ENCODE measurements at places on chromosomes 13 and 19. TPM values are rescaled to one million over a fixed set of nuclear protein-coding genes. Genes with fewer than 3 reads are reported as not detected.

GRCh38 chr19:55406826-55407549, 600 bp downstream of the UBE2S start:
- peaks cover 22% of the 10 kb centered on the region for H3K27me3 ChIP-seq
- peak; percentile 41 for DNase-seq
- H3K36me3 ChIP-seq, result peaks cover 12% of the 10 kb centered on the region
- peak overlapping the region; percentile 60 for H3K27ac ChIP-seq
- peak overlapping the region; percentile 88 for H3K4me3 ChIP-seq
- peaks cover 15% of the 10 kb centered on the region for H3K4me1 ChIP-seq

GRCh38 chr13:113490496-113491417, at the start of gene DCUN1D2:
Gene DCUN1D2, minus strand, starts transcription at chr13:113490711. Its CDS starts 42 bp downstream, at chr13:113490669.
- peaks cover 46% of the 10 kb centered on the region for H3K4me1 ChIP-seq
- H3K27me3 ChIP-seq, result peaks cover 16% of the 10 kb centered on the region
- peak; percentile 93 for DNase-seq
- peak within 1 kb of the TSS; percentile 100 for H3K27ac ChIP-seq
- H3K4me3 ChIP-seq, result peak within 1 kb of the TSS; percentile 100
- H3K36me3 ChIP-seq, result peaks cover 4% of the 10 kb centered on the region

RDH8 gene
- not detected for total RNA-seq

GRCh38 chr13:58706421-58706820, 1074.9 kb downstream of the PCDH17 start:
- DNase-seq, result no peak
- peaks cover 20% of the 10 kb centered on the region for H3K36me3 ChIP-seq
- H3K4me1 ChIP-seq, result peaks cover 4% of the 10 kb centered on the region
- H3K4me3 ChIP-seq, result no peak overlapping the region

TSHZ3 gene
- 7.4 TPM for total RNA-seq

DNA sequence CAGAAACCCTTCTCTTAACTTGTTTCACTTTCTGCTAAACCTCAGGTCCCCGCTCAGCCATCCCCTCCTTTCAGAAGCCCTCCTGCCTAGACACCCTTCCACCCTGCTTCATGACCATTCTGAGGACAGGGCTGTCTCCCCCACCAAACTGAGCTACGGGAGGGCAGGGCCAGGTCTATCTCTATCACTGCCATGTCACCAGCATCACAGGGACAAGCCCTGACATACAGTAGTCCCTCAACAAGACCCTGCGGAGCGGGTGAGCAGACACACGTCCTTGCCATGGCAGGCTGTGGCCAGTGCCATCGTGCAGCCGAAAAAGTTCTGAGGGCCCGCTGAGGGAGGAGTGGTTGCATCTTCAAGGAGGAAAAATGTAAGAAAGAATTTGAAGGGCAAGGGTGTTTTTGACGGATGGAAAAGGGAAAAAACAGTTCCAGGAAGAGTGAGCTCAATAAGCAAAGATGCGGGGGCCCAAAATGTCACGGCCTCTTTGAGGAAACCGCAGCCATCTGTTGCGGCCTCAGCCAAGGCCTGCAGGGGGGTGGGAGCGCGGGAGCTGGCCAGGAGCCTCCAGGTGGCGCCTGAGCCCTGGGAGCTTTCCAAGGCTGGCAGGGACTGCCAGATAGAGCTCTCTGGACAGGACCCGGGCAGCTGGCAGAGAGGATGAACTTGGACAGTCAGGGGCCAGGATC, 8.1 kb downstream of the PTGIR start:
- DNase-seq, result peak; percentile 81
- peak overlapping the region; percentile 39 for H3K4me3 ChIP-seq
- no peaks in the 10 kb centered on the region for H3K36me3 ChIP-seq
- peaks cover 24% of the 10 kb centered on the region for H3K4me1 ChIP-seq

- no peak overlapping the region for H3K4me3 ChIP-seq
- H3K27me3 ChIP-seq, result peaks cover 4% of the 10 kb centered on the region
- H3K36me3 ChIP-seq, result no peaks in the 10 kb centered on the region
- no peak overlapping the region for H3K27ac ChIP-seq
- no peak for DNase-seq
- no peaks in the 10 kb centered on the region for H3K4me1 ChIP-seq
Observed at GRCh38 chr13:22893204-22893603, 287.6 kb upstream of the SGCG start.

PSG7 gene
- not detected for total RNA-seq

- H3K36me3 ChIP-seq, result no peaks in the 10 kb centered on the region
- no peak overlapping the region for H3K4me3 ChIP-seq
- H3K4me1 ChIP-seq, result no peaks in the 10 kb centered on the region
- DNase-seq, result no peak
- no peaks in the 10 kb centered on the region for H3K27me3 ChIP-seq
- H3K27ac ChIP-seq, result no peak overlapping the region
Observed at GRCh38 chr13:41905600-41906254, 55.2 kb downstream of the VWA8 start.

GRCh38 chr19:18594096-18594823, 5.7 kb downstream of the REX1BD start:
- DNase-seq, result peak; percentile 87
- no peaks in the 10 kb centered on the region for H3K36me3 ChIP-seq
- peaks cover 15% of the 10 kb centered on the region for H3K27me3 ChIP-seq
- H3K4me1 ChIP-seq, result peaks cover 5% of the 10 kb centered on the region
- H3K4me3 ChIP-seq, result peak overlapping the region; percentile 91

- peak overlapping the region; percentile 88 for H3K27ac ChIP-seq
- H3K4me1 ChIP-seq, result peaks cover 5% of the 10 kb centered on the region
- no peaks in the 10 kb centered on the region for H3K36me3 ChIP-seq
- DNase-seq, result no peak
- H3K4me3 ChIP-seq, result peak overlapping the region; percentile 77
Observed at GRCh38 chr19:40445780-40446262, 1.7 kb upstream of the SERTAD3 start.

Measured in glutamatergic neuron (in vitro differentiated cells).